ENCODE measurements at places on chromosomes 2 and 18.

GRCh38 chr2:75025633-75026380 is 67.4 kb downstream of the POLE4 start:
- DNase-seq, result no peak

DNA sequence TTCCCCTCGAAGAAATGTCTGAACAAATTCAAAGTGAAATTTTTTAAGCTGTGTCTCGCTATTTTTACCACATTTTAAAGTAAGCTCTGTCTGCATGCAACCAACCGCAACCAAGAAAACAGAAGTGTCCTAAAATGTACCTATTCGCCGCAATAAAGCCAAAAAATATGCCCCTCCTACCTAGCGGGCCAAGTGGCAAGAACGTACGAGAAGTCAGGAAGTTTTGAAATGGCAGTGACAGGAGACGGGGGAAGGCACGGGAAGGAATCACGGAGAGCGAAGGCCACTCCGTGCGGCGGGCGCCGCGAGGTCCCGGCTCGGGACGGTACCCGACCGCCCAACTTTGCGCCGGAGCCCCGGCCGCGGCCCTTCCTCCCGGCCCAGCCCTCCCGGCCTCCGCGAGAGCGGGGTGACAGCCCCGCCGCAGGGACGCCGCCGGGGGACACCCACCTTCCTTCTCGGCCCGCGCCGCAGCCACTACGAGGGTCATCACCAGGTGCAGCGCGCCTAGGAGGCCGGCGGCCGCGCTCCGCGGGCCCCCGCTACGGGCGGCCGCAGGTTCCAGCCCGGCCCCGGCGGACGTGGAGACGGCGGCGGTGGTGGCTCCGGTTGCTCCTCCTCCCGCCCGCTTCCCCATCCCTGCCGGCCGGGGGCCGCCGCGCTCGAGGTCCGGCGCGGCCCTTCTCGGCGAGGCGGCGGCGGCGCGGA is 568 bp downstream of the TMEM131 start:
- DNase-seq, result peak; percentile 32

GRCh38 chr2:170467568-170468422 is 247.3 kb upstream of the SP5 start:
- DNase-seq, result no peak

- DNase-seq, result peak; percentile 9
Measured at GRCh38 chr2:58553937-58554336, 312.8 kb upstream of the FANCL start.

- DNase-seq, result peak; percentile 44
Measured at GRCh38 chr2:191155608-191156071, 4.8 kb upstream of the STAT4 start.

DNA sequence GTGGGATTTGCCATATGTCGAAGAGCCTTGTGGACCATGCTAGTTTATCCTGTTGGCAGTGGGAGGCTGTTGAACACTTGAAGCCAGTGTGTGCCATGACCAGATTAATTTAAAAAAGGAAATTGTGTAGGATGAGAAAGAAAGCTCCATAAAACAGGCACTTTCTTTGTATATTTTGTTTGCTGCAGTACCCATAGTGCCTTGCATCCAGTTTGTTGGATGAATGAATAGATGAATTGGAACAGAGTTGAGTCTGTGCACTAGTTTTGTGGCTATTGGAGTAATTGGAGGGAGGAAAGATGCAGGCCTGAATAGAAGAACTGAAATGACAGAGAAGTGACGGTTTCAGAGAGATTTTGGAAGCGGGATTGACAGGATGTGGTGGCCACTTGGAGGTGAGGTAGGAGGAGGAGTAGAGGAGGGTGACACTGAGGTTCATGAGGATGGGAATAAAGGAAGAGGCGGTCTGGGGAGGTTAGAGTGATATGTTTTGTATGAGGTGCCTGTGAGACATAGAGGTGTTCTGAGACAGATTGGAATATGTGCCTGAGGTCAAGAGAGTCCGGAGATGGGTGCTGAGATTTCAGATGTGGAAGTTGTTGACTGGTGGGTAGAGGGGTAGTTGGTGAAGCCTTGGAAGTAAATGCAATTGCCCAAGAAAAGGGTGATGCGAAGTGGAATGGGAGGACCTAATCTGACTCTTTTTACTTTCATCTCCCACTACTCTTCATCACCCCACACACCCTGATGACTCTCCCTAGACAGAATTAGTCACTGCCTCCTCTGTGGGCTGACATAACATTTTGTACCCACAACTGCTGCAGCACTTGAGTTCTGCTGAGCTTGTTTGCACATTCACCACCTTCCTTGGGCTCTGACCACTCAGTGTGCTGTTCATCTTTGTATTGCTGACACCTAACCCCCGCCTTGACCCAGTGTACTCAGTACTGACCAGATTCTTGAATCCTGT is 5.1 kb downstream of the DGUOK start:
- no peak for DNase-seq

GRCh38 chr2:27573452-27573851 is 9.4 kb upstream of the ZNF512 start:
- peak; percentile 51 for DNase-seq

DNA sequence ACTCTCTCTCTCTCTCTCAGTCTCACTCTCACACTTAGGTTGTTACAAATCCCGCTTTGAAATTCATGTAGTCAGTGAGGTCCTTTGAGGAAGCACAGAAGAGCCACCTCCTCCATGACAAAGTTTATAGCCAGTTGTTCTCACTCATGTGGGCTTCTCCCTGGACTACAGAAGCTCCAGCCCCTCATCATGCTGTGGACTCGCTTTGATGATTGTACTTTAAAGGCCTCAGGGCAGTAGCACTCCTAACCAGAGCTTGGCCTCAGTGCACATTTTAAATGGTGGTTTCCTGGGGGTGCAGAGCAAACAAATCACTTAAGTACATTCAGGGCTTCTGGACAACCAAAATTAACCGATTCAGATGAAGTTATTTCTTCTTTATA is 115.7 kb downstream of the MTCL1 start:
- DNase-seq, result no peak

DNA sequence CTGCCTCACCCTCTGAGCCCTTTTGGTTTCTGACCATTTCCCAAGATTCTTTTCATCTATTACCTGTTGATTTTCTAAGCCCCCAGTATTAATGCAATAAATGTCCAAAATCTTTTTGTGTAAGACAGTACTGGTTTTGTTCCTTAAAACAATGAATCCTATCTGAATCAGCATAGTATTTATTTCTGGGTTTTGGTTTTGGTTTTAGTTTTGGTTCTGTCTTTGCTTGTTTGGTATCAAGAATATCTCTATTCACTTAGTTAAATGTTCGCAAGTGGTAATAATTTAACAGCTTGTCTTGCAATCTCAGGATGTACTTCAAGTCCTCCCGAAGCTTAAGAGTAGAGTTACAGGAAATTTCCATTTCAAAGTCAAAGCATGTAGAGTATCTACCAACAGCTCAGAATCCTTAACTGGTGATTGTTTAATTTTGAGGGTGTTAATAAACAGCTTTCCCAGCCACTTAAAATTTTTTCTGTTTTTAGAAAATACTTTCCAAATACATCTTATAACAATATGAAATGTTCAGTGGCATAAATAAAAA is 67.7 kb upstream of the NEDD4L start:
- DNase-seq, result no peak

DNA sequence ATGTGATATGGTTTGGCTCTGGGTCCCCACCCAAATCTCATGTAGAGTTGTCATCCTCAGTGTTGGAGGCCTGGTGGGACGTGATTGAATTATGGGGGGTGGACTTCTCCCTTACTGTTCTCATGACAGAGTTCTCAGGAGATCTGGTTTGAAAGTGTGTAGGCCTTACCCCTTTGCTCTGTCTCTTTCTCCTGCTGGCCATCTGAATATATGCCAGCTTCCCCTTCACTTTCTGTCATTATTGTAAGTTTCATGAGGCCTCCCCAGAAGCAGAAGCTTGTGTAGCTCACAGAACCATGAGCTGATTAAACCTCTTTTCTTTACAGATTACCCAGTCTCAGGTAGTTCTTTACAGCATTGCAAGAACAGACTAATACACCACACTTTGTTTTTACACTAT is 222.3 kb downstream of the DOK6 start:
- DNase-seq, result no peak

GRCh38 chr18:46297621-46298020 is 193.4 kb downstream of the HAUS1 start:
- peak; percentile 24 for DNase-seq

DNA sequence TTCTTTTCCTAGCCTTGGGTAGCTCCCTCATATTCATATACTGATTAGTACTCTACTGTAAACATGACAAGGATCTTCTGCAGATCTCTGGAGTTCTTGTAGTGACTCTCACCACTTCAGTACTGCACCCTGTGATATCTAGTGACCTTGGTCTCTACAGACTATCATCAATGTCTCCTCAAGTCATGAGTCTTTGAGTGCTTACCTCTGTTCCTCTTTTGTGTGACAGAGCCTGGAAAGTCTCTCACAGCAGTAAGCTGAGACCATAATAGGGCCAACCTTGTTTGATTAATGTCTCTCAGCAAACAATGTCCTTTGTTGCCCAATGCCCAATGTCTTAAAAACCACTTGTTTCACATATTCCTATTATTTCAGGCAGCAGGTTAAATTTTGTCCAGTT is 34.2 kb upstream of the BAZ2B start:
- DNase-seq, result no peak

DNA sequence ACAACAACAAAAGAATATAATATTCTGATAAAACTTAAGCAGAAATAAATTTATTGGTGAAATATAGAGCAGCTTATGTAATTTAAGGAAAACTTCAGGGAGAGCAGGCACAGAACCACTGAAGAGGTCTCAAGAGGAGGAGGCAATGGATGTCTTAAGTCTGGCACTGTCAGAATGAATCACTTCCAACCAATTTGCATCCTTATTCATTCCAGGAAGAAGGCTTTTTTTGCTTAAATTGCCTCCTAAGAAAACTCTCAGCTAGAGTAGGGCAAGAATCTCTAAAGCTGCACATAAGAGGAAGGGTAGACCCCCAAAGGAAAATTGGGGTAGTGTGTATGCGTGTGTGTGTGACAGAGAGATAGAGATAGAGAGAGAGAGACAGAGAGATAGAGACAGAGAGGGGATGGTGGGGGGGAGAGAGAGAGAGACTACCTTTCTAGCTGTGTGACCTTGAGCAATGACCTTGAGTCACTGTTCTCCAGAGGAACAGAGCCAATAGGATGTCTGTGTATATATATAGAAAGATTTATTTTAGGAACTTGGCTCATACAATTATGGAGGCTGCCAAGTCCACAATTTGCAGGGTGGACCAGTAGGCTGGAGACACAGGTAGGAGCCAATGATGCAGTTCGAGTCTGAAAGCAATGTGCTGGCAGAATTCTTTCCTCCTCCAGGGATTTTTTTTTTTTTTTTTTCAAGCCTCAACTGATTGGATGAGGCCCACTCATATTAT is 96.4 kb upstream of the LINC00305 start:
- no peak for DNase-seq

DNA sequence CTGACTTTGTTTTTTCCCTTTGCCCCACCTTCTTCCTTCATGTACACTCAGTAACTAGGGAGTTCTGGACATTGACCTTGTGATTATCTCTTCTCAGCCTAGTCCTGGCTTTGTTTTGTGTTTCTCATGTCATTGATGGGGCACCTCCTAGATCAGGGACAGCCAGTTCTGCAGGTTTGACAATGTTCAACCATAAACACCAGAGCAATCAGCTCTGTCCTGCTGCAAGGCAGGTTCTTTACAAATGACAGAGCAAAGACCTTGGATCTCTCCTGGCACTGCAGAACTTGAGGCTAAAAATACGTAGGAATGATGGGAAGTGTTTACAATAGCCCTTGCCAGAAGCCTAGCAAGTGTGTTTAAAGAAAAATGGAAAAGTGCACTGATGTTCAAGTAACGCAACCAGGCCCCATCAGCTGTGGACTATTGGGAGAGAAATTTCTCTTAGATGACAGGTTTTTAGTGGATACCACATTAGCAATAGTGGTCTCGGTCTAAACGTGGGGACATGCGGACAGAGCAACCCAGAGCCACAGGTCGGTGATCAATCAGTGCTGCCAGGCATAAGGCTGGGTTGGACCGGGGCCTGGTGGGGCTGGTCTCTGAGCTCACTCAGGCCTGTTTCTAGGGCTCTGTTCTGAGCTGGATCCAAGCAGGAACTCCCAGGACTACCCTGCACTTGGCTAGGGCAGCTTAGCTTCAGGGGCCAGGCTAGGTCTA is 76.8 kb downstream of the SOWAHC start:
- no peak for DNase-seq
